Naive thymus-derived CD8-positive, alpha-beta T cell (primary cell): ENCODE measurements at places on chromosomes 5 and 9. TPM values are rescaled to one million over a fixed set of nuclear protein-coding genes. Genes with fewer than 3 reads are reported as not detected.

The DHFR gene
- 0.93 TPM for polyA plus RNA-seq

The PDE6A gene
- polyA plus RNA-seq, result not detected

The ERAP2 gene
- polyA plus RNA-seq, result 6.6 TPM

- no peak for DNase-seq
Observed at GRCh38 chr9:132207839-132208615, 46.2 kb downstream of the NTNG2 start.

DNA sequence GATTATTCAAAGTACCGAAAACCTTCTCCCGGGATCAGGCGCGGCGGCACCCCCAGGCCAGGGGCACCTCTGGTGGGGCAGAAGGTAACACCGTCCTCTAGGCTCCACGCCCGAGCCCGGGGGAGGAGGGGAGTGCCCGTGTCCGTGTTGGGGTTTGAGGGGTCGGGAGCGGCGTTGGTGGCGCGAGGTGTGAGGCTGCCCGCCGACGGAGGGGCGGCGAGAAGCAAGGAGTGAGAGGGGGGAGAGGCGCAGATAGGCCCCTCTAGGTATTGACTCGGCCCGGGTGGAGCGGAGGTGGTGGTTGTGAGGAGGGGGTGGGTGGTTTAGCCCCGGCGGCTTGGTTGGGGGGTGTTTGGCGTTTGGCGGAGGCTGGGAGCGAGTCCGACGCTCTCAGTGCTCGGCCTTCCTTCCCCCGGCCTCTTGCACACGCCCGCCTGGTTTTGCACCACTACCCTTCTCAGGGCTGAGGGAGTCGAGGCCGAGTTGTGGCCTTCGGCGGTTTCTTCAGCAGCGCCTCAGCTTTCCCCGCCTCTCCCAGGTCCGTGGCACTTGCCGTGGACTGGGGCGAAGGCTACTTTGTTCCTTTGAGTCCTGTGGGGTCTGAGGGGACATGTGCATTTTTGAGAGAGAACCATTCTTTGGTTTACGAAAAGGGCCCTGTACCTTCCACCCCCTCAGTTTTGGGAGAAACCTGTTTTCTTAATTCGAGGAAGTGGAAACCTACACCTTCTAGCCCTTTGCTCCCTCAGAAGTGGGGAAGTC lies 450 bp downstream of the GPBP1 start:
- DNase-seq, result no peak

GRCh38 chr9:100674419-100675122 lies 96.7 kb downstream of the CAVIN4 start:
- DNase-seq, result no peak

GRCh38 chr5:158389786-158390185 lies 530.8 kb upstream of the CLINT1 start:
- DNase-seq, result no peak

- no peak for DNase-seq
Observed at GRCh38 chr9:130732136-130732535, 38.6 kb downstream of the EXOSC2 start.

DNA sequence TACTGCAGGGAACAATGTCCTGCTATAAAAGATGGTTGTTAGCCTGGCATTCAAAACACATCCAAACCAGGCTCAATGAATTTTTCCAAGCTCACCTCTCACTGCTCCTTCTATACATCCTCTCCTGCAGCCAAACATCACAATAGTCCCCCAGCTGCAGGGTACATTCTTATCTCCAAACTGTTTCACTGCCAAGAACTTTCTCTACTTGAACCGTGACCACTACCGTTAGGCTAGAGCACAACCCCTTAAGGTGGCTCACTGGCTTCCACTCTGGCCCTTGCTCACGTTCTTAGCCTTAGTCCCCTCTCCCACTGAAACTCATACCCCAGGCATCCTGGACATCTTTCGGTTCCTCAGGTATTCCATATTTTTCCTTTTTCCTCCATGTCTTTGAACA lies 29.0 kb upstream of the ANXA6 start:
- no peak for DNase-seq

DNA sequence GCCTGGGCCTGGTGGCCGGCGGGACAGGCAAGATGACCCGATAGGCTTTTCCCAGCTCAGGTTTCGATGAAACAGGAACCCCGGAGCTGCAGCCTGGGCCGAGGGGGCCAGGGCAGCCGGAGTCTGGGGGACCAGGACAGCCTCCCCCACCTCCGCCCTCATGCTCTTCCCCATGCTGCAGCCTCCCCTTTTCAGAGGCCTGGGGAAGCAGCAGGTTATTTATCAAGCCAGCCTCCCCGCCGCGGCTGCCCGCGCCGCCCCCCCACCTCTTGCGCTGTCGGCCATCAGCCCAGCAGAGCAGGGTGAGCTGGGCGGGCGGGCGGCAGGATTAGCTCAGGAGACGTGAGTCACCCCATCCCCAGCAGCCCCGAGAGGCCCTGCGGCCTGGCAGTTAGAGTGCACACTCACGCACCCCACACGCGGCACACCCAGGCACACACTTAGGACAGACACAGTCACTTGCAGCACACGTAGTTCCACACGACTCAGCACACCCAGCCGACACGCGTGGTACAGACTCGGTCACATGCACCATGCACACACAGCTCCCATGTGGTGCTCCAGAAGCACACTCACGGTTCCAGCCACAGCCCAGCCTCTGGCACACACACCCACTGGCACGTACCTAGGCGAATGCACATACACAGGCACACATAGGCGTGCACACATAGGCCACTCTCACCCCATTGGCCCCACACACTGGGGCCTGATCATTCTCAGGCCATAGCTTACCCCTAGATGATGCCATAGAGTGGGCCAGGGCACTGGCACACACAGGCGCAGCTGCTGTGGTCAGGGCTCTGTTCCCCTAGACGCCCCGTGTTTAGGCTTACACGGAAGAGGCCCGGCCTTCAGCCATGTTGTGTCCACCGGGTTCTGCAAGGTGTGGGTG lies 13.0 kb downstream of the CXXC5 start:
- DNase-seq, result no peak
